ENCODE measurements at places on chromosomes 4 and X.

DNA sequence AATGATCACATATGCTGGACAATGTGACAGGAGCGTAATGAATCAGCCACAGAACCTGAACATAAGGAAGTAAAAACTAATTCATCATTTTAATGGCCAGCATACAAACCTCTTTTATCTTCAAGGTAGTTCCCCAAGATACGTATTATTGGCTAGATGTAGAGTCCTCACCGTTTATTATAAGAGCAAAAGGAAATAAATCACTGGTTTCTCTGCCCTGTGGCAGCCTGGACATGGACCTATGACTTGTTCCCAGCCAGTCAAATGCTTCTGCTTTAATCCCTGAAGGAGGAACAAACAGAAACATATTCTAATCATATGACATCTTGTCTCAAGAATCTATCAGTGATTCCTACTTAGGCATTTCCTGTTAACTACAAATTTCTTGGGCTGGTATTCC, 86.8 kb upstream of the FAM241A start:
- no peak for DNase-seq

- DNase-seq, result no peak
Measured at GRCh38 chr4:26476545-26476944, 13.7 kb downstream of the CCKAR start.

DNA sequence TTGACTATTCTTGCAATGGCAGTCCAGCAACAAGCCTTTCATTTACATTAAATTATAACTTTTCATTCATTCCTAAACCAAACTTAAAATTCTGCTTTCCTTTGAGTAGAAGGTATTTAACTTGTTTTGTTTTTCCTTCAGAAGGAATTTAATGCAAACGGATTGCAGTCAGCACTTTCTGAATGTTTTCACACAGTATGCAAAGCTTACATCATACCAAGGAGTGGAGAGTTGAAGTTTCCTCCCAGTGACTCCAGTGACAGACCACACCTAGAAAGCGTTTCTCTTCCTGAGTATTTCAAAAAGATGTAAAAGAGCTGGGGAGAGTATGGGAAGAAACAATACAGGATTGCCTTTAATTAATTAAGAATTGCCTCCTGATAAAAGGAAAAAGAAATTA, 8.1 kb downstream of the EPGN start:
- no peak for DNase-seq

- no peak for DNase-seq
Measured at GRCh38 chr4:188596021-188596420, 456.8 kb downstream of the TRIML1 start.

- DNase-seq, result no peak
Measured at GRCh38 chr4:145879598-145879997, 59.0 kb downstream of the ZNF827 start.

DNA sequence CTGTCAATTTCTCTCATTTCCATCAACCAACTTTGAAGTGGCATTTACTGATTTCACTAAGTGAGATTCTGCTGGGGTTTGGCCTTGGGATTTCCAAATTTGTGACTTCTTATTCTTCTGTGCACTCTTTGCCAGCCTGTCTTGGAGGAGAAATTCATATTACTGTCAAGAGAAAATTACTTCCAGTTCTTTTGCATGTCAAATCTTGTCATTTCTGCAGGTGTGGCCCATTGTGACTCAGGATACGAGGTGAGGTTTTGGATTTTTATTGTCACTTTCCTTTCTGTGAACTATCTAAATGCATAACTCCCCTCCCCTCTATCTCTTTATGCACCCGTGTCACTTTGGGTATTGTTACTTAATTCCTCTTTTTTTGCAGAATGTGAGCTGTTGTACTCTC, 102.6 kb upstream of the GUCY1A1 start:
- DNase-seq, result no peak

GRCh38 chr4:101989551-101989950, 199.0 kb downstream of the BANK1 start:
- DNase-seq, result no peak

GRCh38 chrX:24369816-24370215, 9.4 kb downstream of the SUPT20HL1 start:
- DNase-seq, result no peak

DNA sequence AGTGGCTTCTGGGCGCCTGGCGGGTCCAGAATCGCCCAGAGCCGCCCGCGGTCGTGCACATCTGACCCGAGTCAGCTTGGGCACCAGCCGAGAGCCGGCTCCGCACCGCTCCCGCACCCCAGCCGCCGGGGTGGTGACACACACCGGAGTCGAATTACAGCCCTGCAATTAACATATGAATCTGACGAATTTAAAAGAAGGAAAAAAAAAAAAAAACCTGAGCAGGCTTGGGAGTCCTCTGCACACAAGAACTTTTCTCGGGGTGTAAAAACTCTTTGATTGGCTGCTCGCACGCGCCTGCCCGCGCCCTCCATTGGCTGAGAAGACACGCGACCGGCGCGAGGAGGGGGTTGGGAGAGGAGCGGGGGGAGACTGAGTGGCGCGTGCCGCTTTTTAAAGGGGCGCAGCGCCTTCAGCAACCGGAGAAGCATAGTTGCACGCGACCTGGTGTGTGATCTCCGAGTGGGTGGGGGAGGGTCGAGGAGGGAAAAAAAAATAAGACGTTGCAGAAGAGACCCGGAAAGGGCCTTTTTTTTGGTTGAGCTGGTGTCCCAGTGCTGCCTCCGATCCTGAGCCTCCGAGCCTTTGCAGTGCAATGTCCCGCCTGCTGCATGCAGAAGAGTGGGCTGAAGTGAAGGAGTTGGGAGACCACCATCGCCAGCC, at the start of gene ATOH1:
TSS of gene ATOH1 (plus strand) at position 422 of the 663 bp plus-strand sequence. CDS start at position 596, 174 bp downstream.
- DNase-seq, result no peak

DNA sequence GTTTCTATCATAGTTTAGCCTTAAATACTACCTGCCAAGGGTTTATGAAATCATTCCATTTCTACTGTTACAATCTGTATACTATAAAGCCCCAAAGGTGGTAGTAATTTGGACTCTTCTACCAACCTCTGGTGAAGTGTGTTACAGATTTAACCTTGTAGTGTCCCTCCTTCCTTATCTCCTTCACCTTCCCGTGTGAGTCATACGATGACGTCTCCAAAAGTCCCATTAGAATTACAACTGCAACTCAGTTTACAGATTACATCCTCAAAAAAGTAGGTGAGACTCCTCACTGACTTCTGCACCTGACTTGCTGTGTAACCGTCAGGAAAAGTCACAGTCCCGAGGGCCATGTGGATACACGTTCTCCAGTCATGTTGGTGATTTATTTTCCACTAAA, 219.0 kb downstream of the DCTD start:
- DNase-seq, result no peak

DNA sequence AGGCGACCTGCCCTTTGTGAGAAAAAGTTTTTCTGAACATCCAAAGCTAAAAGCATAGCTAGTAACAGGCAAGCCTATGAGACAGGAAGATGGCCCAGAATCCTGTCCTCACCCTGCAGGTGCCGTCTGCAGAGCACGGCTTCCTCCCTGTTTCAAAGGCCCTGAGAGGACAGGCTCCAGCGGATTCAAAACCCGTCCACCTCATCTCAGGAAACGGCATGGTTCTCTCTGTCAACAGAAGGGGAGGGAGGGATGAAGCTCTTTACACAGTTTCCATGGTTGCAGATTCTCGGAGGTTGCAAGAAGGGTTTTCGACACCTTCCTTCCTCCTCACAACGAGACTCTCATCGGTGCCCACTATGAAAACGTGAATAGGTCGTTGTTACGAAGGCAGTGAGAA, 8.3 kb downstream of the PPP2R3B start:
- DNase-seq, result no peak

DNA sequence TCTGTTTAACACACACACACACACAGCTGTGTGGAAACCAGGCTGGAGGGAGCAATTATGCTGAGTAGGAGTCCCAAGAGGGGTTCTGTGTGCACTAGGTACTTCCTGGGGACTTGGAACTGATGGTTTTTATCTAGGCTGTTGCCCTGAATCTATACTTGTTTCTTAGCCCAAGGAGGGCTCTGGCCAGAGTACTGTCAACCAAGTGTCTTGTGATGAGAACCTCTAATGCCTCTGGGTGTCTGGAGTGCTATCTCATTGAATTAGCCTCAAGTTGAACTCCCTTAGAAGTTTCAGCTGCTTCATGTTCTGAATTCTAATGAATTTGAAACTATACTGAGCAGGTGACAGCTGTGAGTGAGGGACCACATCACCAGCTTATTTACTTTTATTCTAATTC, 16.6 kb downstream of the ARHGAP24 start:
- DNase-seq, result no peak

DNA sequence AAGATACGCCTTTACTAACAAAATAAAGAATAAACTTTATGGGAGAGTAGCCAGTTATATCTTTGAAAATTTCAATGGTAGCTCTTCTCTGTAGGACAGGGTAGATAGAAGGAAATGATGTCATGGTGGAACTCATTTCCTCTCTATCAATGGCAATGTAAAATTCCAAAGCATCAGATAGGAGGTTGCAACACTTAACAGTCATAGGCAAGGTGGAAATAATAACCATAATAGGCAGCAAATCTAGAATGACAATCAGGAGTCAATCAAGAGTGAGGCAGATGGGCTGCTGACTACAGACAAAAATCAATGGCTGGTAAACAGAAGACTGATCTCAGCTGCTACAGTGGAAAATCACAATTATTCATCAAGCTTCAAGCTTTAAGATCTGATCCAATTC, 53.9 kb upstream of the TET2 start:
- no peak for DNase-seq

- DNase-seq, result no peak
Measured at GRCh38 chrX:141164406-141164805, 12.5 kb downstream of the LDOC1 start.

DNA sequence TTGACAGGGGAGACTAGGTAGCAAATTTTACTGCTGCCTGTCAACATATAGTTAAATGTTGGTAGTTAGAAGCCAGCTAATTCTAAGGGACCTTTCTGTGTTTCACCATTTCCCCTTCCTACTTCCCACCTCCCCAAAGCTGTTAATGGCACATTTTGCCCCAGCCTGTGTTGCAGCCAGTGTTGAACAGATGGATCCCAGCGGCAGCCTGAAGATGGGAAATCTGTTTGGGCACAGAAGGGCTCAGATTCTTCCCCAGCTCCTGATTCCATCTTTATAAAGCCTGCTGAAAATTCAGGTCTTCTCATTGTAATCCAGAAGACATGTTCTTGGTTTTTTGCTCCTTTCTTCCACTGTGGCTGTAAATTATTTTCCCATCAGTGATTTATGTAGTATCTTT, 89.0 kb downstream of the SPRY1 start:
- DNase-seq, result no peak

DNA sequence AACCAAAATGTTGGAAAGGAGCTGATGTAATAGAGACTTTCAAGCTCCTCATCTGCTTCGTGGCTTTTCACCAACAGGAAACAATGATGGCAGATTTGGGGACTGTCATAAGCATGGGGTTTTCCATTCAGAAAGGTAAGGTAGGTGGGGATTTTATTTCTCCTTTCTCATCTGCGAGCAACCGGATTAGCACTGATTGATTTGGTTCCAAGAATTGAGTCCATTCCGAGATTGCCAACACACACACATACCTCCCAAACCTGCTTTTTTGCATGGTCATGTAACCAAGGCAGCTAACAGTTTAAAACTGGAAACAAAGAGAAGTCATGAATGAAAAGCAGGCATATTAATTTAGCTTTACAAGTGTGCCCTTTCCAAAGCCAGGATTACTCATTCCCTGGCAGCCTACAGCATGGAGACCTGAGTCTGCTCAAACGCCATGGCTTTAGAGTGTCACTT, 63.0 kb upstream of the LNX1 start:
- DNase-seq, result no peak

DNA sequence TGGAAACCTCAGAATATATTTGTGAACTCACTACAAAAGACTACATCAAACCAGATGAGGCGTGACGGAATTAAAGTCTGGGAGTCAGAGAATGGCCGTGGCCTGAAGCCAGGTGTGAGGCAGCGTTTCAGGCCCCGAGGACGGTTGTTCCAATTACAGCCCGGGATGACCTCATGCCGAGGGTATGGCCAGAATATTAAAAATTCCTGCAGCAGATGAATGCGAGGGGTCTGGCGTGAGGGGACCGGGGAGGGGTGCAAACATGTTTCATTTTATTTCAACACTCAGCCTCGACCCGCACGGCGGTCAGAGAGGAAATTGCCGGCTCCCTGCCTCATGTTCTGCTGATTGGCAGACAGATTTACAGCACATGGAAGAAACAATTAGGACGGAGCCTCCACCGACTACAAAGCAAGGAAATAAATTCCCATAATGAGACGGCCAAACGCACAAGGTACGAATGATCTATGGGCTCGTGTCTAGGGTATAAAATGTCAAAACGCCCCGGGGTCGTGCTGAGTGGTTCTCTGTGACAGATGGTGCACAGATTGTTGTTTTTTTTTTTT, 289.7 kb downstream of the SHOX start:
- no peak for DNase-seq

- no peak for DNase-seq
Measured at GRCh38 chr4:1731180-1731579, 9.9 kb downstream of the TACC3 start.

DNA sequence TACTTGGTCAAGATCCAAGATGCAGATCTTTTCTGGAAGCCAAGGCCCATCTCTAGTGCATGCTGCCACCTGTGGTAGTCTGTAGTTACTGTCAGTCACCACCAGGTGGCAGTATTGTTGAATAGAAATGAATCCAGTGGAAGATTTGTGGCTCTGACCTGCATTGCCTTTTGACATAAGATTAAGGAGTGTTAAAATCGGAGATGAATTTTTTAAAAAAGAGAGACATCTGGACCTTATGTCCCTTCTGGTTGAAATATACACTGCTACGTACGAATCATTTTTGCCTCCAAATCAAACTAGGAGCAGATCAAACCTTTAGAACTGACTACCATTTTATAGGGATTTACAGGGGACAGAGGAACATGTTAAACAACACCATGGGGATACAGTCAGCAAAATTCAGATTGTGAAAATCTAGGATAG, 46.9 kb upstream of the RHOH start:
- DNase-seq, result peak; percentile 70

DNA sequence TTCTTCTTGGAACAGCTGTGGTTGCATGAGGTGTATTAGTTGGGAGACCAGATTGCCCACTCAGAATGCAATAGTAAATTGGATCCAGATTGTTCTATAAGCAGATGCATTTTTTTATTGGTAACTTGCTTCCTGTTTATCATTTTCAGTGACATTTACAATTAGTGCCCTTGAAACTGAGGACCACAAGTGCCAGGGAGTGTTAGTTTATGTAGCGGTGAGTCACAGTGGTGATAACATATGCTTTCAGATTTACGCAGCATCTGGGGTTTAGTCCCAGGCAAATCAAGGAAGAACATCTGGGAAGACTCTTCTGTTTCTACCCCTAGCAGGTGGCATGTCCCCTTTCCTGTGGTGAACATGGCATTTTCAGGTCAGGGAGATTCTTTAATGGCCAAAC, 24.1 kb downstream of the FRMPD4 start:
- DNase-seq, result no peak

GRCh38 chrX:30714138-30714537, 60.9 kb downstream of the GK start:
- no peak for DNase-seq

DNA sequence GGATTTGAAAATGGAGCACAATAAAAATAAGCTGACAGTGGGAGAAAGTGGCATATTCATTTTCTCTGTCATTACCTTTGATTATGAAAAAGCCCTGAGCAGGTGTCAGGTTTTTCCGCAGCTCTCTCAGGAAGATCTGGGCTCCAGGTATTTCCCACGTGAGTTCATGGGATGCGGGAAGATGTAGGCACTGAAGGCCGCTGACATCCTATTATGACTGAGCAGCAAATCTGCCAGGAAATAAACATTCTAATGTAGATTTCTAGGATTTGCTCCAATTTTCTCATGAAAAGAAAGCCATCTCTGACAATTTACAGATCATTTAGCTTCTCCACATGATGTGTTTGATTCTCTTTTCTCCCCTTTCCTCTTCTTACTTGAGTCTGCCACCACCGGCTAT, 160.7 kb downstream of the KIT start:
- DNase-seq, result no peak

Data from activated T-cell treated with anti-CD3 and anti-CD28 coated beads for 4 hours (primary cell).